ENCODE measurements at places on chromosomes 1 and 21.

DNA sequence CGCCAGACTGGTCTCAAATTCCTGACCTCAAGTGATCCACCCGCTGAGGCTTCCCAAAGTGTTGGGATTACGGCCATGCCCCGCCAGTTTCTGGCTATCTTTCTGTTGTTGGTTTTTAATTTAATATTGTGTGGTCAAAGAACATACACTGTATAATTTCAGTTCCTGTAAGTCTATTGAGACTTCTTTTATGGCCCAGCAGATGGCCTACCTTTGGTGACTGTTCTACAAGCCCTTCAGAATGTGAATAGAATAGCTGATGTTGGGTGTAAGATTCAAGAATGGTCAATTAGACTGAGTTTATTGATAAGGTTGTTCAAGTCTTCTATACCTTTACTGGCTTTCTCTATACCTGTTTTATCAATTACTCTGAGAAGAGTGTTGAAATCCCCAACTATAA, 10.7 kb downstream of the HES2 start:
- DNase-seq: no peak

- peak; percentile 33 for DNase-seq
These were observed 252.4 kb upstream of the DUSP10 start for GRCh38 chr1:221994274-221994698.

- peak; percentile 47 for DNase-seq
These were observed 107.5 kb downstream of the SPAG17 start for GRCh38 chr1:118077331-118078045.

GRCh38 chr1:183061194-183061593, 38.0 kb downstream of the LAMC1 start:
- DNase-seq: no peak

- DNase-seq: no peak
These were observed 90.0 kb downstream of the SELENOF start for GRCh38 chr1:86823821-86824500.

GRCh38 chr1:184724843-184725242, 29.8 kb downstream of the EDEM3 start:
- DNase-seq: no peak

DNA sequence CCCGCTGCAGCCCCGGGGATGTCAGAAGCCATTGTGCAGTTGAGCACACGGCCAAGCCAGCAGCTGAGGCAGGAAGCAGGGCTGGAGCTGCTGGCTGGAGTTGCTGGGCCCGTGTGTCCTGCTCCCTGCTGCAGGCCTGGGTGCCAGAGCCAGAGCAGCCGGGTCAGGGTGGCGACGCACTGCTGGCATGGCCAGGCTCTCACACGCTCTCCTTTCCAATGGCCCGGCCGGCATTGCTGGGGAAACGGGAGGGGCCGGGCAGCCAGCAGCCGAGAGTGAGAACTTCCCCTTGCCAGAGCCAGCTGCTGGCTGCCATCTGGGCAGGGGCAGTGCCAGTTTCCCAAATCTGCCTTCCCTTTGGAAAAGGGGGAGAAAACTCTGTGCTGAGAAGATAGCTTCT, 82.4 kb upstream of the PROX1 start:
- no peak for DNase-seq

DNA sequence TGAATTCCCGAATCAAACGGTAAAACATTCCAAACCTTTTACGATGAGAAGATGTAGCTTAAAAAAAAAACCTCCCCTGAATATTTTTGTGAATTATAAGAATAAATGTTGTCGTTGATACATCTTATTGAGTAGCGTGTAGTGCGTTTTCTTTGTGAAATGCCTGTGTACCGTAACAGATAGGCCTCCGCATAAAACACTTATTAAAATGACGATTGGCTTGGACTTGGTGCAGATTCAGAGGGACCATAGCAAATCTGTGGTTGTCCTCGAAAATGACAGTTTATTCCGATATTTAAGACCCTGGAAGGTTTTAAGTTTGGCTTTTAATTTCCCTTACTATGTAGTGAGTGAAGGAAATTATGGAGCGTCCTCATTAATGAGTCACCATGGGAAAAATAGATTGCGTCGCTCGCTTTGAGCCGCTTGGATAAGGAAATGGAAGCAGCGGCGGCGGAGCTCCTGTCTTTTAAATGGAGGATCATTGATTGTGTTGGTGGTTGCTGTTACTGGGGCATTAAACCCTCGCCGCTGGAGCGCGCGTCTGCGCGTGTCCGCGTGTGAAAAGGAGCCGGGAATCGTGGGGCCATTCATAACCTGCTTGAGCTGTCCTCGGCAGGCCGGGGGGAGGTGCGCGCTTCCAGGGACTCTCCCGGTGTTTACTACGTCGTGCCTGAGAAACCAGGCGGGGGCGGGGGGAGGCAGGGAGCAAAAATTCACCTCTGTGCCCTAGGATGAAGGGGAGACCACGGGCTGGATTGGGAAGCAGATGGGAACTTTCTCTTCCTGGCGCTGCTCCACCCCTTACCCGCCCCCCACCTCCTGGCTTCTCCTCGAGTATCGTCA, 1.6 kb downstream of the SPEN start:
- DNase-seq: peak; percentile 83

GRCh38 chr1:233791372-233791703, 113.1 kb upstream of the SLC35F3 start:
- no peak for DNase-seq

- no peak for DNase-seq
These were observed 1.9 kb downstream of the GIPC2 start for GRCh38 chr1:78047631-78048030.

DNA sequence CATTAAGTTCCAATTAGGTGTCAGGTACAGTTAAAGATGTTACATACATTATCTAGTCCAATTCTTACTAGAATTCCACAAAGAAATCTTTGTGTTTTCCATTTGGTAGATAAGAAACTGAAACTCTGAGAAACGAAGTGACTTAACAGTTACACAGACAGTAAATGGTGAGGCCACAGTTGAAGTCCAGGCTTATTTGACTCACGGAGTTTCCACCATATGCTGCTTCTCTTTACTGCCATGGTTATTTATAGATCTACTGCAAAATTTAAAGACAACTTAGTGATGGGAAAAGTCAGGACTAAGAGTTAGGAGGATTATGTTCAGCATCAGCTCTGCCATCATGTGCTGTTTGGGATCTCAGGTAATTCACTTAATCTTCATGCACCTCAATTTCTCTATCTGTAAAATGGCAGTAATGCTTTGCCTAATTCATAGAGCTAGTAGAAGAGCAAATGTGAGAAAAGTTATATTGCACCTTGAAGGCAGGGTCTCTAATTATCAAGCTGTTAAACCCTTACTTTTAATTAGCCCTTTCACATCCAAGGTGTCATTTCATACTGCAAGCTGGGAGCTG, 26.2 kb upstream of the SAMSN1 start:
- no peak for DNase-seq

- peak; percentile 92 for DNase-seq
These were observed at the start of gene CDKN2C for GRCh38 chr1:50969611-50970508. Gene CDKN2C (plus strand): TSS chr1:50970245. CDS start chr1:50970369, 124 bp downstream.

DNA sequence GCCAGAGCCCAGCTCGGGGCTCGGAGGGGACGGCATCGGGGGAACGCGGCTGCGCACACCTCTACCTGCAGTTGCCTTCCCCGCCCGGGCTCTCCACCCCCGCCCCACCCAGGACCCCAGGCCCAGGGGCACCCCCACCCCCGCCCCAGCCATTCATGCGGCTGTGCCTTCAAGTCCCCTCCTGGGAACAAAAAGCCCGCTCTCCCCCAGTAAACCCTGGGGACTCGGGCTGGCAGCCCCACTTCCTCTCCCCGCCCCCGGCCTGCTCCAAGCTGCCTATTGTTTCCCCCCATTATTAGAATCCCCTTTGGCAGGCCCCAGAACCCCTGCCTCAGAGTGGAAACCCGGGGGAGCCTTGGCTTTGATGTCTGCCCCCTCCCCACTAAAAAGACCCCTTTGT, 18.0 kb downstream of the MEGF6 start:
- DNase-seq: no peak

GRCh38 chr21:33817663-33818451, 97.7 kb downstream of the ATP5PO start:
- DNase-seq: no peak

DNA sequence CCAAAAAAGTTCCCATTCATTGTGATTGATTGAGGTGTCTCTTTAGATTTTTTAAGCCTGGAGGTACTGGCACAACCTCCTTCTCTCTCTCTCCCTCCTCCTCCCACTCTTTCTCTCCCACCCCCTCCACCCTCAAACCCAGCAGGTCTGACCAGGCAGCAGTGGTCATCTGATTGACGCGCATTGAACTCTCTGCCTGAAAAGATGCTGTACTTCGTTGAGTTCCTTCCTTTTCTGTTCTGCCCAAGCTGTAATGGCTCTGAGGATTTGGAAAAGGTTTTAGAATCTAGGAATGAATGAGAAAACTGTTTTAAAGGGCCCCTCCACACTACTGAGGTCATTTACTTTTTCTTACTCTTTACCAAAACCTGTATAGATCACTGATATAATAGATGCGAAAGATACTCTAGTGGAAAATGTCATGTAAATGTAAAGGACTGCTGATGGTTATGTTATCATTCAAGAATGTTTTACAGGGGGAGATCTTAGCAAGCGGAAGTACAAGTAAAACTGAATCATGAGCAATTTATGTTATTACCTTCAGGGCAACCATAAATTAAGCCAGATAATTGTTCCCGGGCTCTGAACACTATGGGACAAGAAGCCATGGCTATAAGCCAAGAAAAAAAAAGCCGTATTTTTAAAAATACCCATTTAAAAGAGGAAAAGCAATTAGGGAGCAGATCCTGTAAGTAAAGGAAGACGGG, 25.2 kb upstream of the DYRK1A start:
- DNase-seq: no peak

GRCh38 chr1:241902391-241903065, 54.5 kb downstream of the EXO1 start:
- DNase-seq: peak; percentile 19

GRCh38 chr1:210246447-210246846, 13.9 kb downstream of the SERTAD4 start:
- DNase-seq: peak; percentile 42

DNA sequence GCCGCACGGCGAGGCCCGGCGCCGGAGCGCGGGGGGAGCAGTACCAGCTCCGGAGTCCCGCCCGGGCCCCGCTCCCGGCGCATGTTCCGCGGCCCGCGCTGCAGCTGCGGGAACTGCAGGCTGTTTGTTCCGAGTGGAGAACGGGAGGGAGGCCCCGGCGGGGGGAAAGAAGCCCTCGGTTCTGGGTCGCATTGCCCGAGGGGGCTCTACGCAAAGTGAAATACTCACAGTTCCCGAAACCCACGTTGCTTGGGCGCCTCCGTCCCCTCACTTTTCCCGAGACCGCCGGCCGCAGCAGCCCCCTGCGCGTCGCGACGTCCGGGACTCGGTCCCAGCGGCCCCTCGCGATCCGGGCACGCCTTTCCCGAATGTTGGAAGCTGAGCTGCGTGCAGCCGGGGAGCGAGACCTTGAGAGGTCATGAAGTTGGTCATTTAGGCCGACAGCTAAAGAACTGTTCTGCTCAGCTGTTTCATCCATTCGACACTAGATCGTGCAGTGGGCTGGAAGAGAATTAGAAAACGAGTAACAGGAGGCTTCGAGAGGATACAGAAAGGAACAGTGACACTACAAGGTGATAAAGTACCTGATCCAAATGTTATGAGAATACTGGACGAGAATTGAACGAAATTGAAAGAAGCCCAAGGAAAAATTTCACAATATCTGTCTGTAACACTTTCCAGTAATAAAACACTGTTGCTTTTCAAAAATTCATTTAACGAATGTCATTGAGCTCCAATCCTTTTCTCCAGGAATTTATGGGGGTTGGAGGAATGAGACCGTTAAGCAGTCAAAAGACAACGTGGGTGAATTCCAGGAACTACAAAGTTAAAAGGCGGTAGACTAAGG, 657 bp upstream of the LIN9 start:
- DNase-seq: peak; percentile 5

DNA sequence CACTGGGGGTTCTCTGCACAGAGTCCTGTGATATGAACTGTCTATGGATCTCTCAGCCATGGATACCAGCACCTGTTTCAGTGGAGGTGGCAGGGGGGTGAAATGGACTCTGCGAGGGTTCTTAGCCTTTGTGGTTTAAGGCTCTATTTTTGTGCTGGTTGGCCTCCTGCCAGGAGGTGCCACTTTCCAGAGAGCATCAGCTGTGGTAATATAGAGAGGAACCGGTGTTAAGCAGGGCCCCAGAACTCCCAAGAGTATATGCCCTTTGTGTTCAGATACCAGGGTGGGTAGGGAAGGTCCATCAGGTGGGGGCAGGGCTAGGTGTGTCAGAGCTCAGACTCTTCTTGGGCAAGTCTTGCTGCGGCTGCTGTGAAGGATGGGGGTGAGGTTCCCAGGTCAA, 330.0 kb upstream of the PLD5 start:
- DNase-seq: no peak

- peak; percentile 67 for DNase-seq
These were observed 506 bp downstream of the JUN start for GRCh38 chr1:58783090-58783992.

- DNase-seq: peak; percentile 26
These were observed 49.4 kb downstream of the NFIA start for GRCh38 chr1:61131716-61132115.

- peak; percentile 61 for DNase-seq
These were observed 419.5 kb upstream of the DEPDC1 start for GRCh38 chr1:68916221-68916902.

GRCh38 chr1:196650403-196650802, 1.4 kb upstream of the CFH start:
- no peak for DNase-seq

DNA sequence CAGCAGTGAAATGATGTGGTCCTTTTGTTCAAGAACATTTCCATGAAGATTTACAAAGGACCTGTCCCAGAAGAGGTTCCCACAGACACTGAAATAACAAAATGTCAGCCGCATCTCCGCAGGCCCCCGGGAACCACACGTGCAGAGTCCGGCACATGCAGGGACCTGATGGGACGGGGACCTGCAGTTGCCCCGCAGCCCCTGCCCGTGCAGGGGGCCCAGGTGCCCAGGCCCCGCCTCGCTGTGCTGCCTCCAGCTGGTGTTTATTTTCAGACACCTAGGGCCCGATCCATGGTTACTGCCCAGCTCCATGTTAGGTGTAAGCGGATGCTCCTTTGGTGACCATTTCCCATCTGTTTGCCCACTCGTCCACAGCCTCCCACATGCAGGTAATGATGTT, 149.3 kb upstream of the ARHGEF16 start:
- no peak for DNase-seq

All from fibroblast of skin of scalp (primary cell).